ENCODE measurements at places on chromosomes 1 and 21.

- DNase-seq: peak; percentile 52
Observed at GRCh38 chr1:243734308-243734695, 115.7 kb downstream of the AKT3 start.

DNA sequence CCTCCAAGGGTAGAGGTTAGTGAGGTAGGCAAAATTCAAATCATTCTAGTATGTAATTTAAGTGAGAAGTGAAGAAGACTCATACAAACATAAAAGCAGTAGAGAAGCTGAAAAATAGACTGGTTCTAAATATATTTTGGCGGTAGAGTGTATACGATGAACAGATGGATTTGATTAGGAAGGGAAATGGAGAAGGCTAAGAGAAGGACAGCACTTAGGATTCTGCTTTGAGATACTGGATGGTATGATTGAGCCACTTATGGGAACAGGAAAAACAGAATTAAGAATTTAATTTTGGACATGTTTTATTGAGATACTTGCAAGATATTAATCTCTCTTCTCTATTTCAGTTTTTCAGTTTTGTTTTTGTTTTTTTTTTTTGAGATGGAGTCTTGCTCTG, 60.1 kb downstream of the EPB41 start:
- no peak for DNase-seq

GRCh38 chr21:28884976-28885852, 107.5 kb downstream of the LTN1 start:
- DNase-seq: peak; percentile 96

- no peak for DNase-seq
Observed at GRCh38 chr21:42747746-42748351, 94.4 kb downstream of the PDE9A start.

DNA sequence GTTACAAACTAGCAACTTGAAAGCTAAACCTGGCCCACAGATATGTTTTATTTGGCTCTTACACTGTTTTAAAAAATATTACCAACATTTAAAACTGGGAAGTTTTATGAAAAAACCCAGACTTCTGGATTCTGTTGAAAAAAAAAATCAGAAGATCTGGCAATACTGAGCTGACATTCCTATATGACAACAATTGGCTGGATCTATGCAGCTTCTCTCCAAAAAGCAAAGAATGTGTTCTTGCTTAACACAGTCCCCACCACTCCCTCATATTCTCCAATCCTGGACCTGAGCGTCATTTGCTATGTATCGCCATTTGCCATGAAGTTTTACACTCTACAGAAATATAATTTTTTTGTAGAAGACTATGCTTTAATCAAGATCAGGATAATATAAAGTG, 859.6 kb downstream of the LTN1 start:
- no peak for DNase-seq

DNA sequence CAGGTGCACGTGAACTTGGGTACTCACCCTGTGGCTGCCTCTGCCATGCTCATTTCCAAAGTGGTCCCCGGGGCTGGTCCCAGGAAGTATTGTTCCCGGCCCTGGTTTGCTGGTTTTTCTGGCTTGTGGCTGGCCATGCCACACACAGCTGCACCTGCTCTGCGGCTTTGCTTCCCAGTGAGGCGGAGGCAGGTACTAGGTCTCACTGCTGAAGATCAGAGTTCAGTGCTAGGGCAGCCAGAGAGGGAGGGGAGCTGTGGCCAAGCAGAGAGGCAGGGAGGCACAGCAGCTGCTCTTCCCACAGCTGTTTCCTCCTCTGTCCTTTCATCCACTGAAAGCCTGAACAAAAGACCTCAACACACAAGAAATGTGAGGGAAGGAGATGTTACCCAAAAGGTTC, 30.5 kb downstream of the ENO1 start:
- no peak for DNase-seq

DNA sequence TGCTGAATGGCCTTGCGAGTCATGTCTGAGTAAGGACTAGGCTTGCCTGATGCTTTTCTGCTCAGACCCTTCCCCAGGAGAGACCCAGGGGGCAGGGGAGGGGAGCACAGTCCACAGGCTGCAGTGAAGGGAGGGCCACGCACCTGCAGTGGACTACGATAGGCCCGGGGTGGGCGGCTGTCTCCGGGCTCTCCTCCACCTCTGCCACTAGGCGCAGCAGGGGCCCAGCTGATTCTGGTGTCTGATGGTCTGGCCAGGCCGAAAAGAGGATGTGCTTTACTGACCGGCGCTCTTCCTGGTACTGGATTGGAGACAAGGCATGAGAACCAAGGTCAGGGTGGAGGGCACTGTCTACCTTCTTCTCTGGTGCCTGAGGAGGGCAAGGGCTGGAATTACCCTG, 7.9 kb upstream of the ARL8A start:
- DNase-seq: no peak

DNA sequence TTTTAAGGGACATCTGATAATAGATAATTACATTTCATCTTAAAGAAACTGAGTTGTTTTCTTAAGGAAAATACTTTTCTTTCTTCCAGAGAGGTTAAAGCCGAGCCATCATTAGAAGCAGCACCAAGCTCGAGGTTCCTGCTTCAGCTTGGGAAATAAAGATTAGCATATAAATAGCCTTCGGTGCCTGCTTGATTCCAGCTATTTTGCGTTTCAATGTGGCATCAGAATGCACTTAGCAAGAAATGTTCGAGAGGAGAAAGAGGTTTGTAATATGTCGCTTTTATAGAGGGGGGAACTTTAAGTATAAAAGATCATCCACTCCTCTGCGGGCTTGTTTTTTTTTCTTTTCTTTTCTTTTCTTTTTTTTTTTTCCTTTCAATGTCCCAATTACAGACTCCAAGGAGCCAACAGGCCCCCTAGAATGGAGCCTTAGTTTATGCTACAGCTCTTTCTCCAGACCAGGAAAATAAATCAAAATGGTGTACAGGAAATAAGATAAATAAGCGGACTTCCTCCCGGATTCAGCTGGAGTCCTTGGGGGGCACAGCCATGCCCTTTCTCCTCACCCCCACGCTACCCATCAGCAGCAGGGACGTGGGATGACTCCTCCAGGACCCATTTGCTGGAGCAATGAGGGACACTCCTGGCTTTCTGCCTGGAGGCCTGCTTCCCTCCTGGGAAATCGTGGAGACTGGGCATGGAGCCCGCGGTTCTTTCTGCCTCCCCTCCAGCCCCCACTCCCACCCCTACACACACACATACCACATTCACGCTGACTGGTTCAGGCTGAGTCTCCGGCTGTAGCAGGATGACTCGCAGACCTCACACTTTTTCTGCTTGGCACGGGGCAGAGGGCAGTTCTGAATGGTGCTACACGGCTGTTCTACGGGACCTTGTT, 131.6 kb downstream of the RRAGC start:
- peak; percentile 65 for DNase-seq

- DNase-seq: no peak
Observed at GRCh38 chr1:64327119-64327518, 123.7 kb downstream of the UBE2U start.

GRCh38 chr21:29300807-29301138, 2.1 kb downstream of the BACH1 start:
- DNase-seq: no peak

Data from choroid plexus epithelial cell (primary cell).